GM13976 (cell line): ENCODE measurements at places on chromosomes 12 and 14.

DNA sequence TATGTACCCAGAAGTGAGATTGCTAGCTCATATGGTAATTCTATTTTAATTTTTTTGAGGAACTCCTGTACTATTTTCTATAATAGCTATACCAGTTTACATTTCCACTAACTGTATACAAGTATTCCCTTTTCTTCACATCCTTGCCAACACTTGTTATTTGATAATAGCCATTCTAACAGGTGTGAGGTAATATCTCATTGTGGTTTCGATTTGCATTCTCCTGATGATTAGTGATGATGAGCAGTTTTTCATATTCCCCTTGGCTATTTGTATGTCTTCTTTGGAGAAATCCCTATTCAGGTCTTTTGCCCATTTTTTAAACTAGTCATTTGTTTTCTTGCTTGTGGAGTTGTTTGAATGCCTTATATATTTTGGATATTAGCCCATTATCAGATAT, 121.3 kb downstream of the BBS10 start:
- DNase-seq, result no peak

GRCh38 chr12:57874166-57875108, 27.9 kb upstream of the CTDSP2 start:
- DNase-seq, result no peak

GRCh38 chr12:105706973-105707334, 376.5 kb downstream of the C12orf75 start:
- no peak for DNase-seq

DNA sequence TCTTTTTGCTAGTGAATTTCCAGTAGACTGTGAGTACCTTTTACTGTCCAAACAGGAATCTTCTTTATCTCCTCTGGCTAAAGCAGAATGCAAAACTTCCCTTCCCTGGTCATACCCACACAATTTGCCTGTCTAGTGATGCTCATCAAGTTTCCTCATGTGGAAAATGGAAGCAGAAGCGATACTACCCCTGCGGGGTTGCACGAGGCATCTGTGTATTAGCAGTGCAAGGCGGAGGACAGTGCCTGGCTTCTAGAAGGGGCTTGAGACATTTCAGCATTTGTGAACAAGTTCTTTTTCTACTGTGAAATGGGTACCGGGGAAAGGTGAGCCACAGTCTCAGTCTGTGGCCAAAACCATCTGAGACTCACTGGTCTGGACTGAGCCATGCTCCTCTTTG, 340.9 kb downstream of the AACS start:
- DNase-seq, result peak; percentile 21

DNA sequence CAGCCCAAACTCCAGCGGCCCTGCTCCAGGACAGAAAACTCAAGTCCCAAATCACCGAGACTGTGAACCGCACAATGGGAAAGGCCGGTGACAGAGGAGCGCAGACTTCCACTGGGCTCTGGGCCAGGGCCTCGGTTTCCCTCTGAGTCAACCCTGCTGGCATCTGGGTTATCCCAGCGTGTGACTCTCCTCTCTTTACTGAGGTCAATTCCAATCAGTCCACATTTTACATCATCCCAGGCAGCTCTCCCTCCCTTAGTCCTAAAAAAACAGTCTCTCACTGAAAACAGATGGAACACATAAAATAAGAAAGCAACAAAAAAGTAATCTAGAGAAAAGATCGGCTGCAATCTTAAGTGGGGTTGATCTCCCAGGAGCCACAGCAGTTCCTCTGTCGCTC, 36.9 kb downstream of the ITPK1 start:
- DNase-seq, result no peak

- no peak for DNase-seq
These were observed 253.9 kb downstream of the EMP1 start for GRCh38 chr12:13450231-13451080.

DNA sequence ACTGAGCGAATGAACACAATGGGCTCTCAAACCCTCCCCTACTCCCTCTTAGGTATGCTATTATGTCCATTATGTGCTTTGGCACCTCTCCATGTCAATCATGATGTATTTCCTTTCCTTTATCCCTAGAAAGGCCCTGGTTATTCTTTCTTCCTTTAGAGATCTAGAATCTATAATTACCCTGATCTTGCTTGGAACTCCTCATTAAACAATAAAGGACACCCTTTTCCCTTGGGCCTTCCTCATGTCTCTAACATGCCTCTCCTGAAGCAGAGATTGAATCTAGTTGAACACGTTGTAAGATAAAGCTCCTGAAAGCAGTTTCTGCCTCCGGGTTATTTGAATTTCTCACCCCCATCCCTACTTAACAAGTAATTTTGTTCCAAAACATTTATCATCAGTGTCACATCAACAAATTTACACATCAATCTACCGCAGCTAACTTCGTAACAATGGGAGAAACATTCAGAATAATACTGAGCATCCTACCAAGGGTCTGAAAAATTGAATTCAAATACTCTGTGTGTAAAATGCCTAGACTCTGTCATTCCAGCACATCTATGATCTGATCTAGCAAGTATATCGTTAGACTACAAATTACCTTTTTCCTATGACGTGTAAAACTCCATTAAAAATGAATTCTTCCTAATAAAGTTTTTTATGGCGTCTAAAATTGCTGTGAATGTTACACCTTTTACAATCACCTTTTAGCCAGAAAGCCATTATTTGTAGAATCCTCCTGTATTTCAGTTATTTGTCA, 5.4 kb downstream of the USP44 start:
- no peak for DNase-seq

- DNase-seq, result no peak
These were observed 148.1 kb upstream of the CRY1 start for GRCh38 chr12:107241411-107241810.

DNA sequence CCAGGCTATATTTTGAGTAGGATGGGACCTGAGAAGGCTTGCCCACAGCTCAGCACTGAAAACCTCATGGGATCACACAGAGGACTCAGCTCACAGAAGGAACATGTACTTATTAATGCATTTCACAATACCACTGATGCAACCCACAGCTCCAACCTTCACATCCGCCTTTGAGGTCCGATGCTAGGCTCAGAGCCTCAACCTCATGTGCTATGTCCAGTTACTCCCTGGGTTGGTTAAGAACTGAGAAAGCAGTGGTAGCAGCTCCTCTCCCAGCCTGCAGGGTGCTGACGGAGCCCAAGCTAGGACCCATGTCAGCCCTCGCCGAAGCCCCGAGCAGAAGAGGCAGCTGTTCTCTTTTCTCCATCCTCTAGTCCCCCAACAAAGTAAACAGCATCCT, 52.9 kb downstream of the SPTB start:
- no peak for DNase-seq

GRCh38 chr12:107662484-107662883, 23.1 kb upstream of the PWP1 start:
- DNase-seq, result no peak

DNA sequence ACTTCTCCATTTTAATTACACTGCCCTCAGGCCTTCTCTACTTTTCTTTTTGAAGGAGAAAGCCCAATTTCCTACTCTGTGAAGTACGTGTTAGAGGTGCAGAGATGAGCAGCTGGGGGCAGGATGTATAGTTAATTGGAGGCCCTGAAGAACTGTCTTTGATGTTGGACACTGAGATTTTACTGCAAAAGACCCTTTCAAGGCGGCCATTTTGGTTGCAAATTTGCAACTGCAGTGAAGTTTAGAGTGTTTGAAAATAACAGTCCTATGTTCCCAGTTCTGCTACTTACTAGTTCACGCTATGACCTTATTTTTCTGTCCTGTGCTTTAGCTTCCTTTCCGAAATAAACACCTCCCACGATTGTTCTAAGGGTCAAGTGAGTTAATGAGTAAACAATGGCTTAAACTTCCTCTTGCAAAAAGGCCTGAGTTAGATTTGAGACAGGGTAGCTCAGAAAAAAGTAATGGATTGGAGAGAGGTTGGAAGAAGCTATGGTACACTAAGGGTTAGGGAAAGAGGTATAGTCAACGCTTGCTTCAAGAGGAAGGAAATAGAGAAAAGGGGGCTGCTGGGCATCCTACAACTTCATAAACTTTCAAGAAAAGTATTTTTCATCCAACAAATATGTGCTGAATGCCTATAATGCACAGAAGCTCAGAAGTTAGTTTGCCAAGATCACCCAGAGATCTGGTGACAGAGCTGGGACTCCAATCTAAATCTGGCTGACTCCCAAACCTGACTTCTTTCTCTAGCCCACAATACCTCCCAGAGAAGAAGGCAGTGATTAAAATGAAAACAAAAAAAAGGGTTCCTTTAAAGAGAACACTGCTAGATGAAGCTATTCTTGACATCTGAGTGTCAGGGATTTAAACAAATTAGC, 26.4 kb upstream of the DICER1 start:
- peak; percentile 24 for DNase-seq

GRCh38 chr14:95681153-95681552, 5.1 kb upstream of the TCL1B start:
- DNase-seq, result no peak

DNA sequence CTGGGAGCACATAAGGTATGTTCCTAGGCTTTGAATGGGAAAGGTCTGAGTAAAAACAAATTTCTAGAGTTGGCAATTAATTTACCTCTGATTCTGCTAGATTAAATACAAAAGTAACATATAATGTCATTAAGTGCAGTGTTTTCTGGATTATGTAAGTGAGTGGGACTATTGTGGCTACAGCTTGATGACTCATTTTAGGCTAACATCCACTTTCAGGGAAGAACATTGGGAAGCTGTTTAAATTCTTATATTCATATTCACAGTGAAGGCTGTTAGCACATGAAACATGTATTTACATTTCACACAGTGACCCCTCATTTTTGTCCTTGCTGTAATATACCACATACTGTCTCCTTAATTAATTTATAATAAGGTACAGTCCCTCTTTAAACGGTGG, 13.2 kb upstream of the BMAL2 start:
- DNase-seq, result no peak

DNA sequence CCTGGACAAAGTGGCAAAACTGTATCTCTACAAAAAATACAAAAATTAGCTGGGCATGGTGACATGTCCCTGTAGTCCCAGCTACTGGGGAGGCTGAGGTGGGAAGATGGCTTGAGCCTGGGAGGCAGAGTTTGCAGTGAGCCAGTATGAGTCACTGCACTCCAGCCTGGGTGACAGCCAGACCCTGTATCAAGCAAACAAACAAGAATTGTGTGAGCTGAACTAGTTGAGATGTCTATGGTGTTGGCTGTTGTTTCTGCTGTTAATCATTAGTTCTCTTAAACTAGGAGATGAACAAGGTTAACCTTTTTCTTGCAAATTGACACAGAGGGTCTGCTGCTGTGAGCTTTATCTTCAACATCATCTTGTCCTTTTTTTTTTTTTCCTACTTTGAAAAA, 23.6 kb downstream of the RASSF3 start:
- DNase-seq, result no peak

DNA sequence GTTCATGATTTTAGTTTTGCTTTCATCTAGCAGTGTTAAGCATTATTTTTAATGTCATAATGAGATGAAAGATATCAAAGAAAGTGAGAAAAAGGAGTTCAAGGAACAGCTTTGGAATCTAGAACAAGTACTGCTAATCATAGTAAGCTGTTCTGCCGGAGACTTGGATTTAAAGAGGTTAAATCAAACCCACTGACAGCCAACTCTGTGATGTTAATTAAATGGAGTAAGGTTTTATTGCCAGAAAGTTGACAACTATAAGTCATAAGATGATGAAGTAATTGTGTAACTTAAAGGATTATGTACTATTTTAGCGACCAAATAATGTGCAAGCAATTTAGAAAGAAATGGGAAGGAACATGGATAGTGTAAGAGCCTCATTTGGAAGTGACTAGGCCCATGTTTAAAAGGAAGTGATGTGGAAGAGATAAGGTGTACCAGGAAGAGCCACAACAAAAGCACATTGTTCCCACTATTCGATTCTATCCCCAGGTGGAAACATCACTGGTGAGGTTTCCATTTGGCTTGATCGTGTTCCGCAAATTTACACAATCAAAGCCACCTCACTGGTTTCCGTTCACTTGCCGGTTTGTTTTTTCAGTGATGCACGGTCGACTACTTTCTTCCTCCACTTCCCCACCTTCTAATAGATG, 388.5 kb downstream of the PAWR start:
- no peak for DNase-seq

- DNase-seq, result no peak
These were observed 47.1 kb downstream of the FOXN4 start for GRCh38 chr12:109261939-109262338.

GRCh38 chr14:73173092-73173735, 36.9 kb downstream of the PSEN1 start:
- peak; percentile 50 for DNase-seq

- DNase-seq, result no peak
These were observed 113.1 kb upstream of the MYL2 start for GRCh38 chr12:111033281-111034082.

DNA sequence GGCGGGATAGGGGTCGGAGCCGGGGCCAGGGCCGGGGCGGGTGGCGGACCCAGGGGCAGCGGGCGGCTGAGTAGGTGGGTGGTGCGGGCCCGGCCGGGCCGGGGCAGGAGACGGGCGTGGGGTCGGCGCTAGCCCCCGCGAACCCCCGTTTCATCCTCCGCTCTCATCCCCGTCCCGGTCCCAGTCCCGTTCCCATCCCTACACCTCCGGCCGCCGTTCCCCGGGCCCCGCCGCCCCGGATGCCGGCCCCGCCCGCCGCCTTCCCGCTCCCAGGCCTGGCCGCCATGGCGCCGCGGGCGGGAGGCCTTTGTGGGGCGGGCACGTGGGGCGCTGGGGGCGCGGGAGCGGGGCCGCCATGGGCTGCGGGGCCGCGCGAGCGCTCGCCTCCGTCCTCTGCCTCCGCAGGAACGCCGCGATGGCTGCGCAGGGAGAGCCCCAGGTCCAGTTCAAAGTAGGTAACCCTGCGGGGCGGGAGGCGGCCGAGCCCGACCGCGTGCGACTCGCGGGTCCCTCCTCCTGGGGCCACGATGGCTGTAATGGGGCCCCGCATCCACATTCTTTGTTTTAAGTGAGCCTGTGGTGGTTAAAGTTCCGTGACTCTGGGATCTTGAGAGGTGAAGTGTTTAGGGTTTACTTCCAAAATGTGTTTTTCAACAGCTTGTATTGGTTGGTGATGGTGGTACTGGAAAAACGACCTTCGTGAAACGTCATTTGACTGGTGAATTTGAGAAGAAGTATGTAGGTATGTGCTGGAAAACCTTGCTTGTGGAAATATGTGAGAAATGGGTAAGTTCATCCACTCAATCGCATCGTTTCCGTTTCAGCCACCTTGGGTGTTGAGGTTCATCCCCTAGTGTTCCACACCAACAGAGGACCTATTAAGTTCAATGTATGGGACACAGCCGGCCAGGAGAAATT, 572 bp downstream of the RAN start:
- DNase-seq, result peak; percentile 69
